ENCODE measurements at places on chromosomes 3 and 15.

DNA sequence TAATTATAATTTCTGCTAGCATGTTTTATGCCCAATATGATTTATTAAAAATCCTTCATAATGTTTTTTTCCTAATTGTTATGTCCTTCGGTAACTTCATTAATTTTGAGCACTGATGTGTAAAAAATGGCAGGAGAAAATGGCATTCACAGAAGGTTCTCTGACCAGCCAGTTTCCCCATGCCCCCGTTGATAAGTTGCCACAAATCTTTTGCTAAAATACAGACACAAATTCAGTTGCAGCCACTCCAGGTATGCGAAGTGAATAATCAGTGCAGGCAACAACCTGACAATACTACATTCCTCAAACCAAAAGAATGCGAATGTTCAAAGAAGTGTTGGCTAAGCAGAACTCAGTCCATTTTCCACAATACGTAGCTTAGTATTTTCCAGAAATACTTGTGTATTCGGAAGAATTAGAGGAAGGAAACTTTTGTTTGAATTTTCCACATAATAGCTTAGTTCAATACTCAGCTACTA lies 32.7 kb downstream of the CHL1 start:
- no peak for DNase-seq

- no peak for DNase-seq
Observed at GRCh38 chr3:98325055-98325454, 28.6 kb upstream of the OR5K4 start.

- peak; percentile 16 for DNase-seq
Observed at GRCh38 chr3:66138336-66139313, 82.2 kb upstream of the SLC25A26 start.

- DNase-seq, result no peak
Observed at GRCh38 chr3:40717471-40717870, 192.7 kb downstream of the ZNF621 start.

- DNase-seq, result no peak
Observed at GRCh38 chr15:61828860-61829513, 231.3 kb downstream of the VPS13C start.

DNA sequence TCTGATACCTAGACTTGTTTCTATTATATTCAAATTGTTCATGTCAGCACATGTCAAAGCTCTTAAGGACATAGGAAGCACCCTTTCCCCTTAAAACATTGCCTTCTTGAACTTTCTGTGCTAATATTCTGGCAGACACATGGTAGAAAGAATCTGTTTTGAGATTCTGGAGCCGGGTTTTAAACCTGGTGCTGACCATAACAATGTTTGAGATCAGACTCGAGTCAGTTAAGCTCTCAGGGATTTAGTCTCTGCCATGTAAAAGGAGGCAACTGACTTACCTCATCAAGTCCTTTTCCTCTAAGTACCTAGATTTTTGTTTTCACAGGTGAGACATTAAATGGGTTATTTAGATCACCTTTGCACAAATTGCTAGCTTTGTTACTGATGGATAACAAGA lies 38.9 kb downstream of the RBMS3 start:
- no peak for DNase-seq

GRCh38 chr3:146888176-146888575 lies 283.0 kb upstream of the PLSCR5 start:
- no peak for DNase-seq

- no peak for DNase-seq
Observed at GRCh38 chr3:196609805-196610515, 29.5 kb upstream of the NRROS start.

GRCh38 chr15:69474846-69475455 lies 22.3 kb downstream of the RPLP1 start:
- no peak for DNase-seq

GRCh38 chr3:175001091-175001490 lies 142.0 kb downstream of the NAALADL2 start:
- DNase-seq, result no peak

- DNase-seq, result no peak
Observed at GRCh38 chr3:161890147-161890625, 393.6 kb downstream of the OTOL1 start.

GRCh38 chr3:122942239-122942638 lies 85.3 kb downstream of the SEMA5B start:
- no peak for DNase-seq
